ENCODE measurements at places on chromosomes 3 and 15.

GRCh38 chr15:73959012-73959581 lies 32.8 kb downstream of the LOXL1 start:
- no peak for DNase-seq

DNA sequence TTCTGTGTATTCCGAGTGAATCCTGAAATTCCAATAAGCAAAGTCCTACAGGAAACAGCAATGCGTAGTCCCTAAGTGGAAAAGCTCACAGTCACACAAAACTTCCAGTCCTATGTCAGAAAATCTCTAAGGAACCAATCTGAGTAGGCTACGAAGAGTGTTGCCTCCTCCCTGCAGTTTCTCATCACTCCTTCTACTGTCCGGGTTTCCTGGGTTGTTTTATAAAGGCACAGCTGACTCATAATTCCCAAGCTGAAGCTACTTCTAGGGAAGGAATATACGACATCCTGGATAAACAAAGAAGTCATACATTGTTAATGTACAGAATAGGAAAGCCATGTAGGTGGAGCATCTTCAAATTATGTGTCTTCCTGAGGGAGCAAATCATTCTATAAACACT lies 65.7 kb upstream of the RGMA start:
- no peak for DNase-seq

DNA sequence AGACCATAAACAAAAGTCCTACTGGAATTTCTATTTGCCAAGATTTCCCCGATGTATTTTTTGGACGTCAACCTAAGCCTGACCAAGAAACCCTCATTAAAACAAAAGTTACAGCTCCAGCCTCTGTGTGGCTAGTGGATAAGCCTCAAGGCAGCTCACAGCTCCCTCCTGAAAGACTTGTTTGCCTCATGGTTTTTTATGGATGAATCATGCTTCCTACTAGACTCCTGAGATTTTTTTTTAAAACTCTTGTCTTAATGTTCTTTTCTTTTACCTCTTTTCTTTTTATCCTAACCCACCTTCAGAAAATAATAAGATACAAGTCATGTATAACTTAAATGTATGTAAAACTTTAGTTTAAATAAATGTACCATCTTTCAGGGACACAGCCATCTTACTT lies 52.4 kb downstream of the SUCNR1 start:
- DNase-seq = no peak

GRCh38 chr3:23553353-23553752 lies 252.4 kb upstream of the UBE2E1 start:
- no peak for DNase-seq

- DNase-seq = no peak
Measured at GRCh38 chr3:53834429-53835095, 11.7 kb downstream of the CHDH start.

All from neural crest cell (in vitro differentiated cells).